ENCODE measurements at places on chromosomes 3 and 15.

DNA sequence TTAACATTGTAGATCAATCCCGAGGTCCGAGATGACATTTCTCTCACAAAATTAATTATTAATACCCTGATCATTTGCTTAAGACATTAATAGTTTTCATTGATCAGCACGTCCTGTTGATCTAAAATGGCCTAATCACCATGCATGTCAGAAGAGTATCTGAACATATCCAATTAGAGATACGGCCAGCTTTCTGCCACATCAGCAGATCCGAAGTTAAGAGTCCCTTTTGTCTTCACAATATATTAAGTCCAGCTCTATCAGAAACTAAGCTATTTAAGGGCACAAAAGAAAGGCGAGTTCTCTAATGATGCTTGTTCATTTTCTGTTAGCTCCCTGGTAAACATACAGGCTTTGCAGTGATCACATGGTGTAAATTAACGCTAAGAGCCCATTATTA lies 470.3 kb downstream of the CNTN4 start:
- DNase-seq = no peak

DNA sequence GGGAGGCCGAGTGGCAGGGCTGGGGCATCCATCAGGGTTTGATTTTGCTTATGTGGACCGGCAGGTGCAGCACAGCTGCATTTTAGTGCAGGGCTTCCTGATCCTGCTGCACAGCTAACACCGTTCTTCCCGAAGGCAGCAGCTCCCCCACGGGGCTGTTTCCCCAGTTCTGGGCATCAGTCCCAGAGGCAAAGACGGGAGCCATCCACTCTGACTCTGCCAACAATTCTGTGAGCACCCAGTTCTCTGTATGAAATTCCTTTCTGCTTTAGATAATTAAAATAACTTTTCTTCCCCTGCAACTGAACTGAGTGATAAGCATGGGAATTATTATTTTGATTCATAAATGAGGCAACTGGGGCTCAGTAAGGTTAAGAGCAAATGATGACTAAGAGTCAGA lies 262.9 kb upstream of the ATP10A start:
- DNase-seq = no peak

- DNase-seq = no peak
Observed at GRCh38 chr3:62319570-62320243, 53.6 kb downstream of the FEZF2 start.

DNA sequence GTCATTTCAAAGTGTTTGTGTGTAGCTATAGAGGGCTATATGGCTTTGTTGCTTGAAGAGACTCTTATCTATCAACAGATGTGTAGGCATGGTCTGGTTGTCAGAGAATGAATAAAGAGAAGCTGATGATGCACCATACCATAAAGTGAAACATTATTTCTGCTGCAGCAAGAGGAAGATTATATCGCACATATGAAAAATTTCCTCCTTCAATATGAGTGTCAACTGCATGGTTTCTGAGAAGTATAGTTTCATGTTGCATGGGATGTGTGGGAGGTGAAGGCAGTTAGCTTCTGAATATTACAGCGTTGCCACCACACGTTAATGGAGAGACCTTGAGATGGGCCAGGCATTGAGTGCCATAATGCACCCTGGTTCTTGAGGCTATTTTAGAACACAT lies 217.9 kb downstream of the SATB1 start:
- no peak for DNase-seq

DNA sequence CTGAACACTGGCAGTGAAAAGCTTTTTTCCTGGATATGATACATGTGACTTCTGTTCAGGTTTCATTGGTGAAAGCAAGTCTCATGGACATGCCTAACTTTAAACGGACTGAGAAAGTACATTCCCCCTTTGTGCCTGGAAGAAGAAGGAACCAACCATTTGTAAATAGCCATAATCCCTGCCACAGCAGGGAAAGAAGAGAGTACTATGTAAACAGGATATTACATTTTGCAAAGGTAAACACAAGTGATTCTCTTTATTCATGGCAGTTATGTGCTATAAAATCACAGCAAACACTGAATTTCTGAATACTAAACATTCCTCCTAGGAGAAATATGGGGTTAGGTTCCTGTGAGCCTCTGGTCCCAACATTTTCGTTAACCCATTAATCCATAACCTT lies 46.8 kb downstream of the PRICKLE2 start:
- no peak for DNase-seq

GRCh38 chr3:82093641-82094040 lies 332.2 kb upstream of the GBE1 start:
- no peak for DNase-seq

- DNase-seq = no peak
Observed at GRCh38 chr15:62391641-62392262, 226.7 kb upstream of the C2CD4B start.

DNA sequence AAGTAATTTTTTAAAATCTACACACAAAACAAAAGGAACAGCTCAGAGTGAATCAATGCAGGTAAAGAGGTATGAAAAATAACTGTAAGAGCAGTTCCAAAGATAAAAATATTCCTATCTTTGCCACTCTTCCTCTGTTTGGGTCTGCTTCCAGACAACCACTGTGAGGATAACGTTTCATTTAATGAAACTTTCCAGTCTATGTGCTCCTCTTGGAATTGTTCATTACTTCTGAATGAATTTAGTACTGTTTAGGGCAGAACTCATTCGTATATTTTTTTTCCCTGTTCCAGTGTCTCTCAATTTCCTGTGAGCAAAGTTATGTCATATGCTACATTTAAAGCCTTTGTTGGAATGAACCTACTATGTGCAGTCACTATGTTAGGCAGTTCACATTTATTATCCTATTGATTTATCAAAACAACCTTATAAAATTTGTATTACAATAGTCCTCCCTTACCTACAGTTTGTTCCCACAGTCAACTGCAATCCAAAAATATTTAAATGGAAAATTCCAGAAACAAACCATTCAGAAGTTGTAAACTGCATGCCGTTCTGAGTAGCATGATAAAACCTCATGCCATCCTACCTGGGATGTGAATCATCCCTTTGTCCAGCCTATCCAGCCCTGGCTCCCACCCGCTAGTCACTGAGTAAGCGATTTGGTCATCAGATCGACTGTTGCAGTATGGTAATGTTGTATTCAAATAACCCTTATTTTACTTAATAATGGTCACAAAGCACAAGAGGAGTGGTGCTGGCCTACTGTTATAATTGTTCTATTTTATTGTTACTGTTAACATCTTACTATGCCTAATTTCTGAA lies 98.1 kb downstream of the TMCC1 start:
- peak; percentile 63 for DNase-seq

GRCh38 chr3:31613177-31613576 lies 80.5 kb downstream of the STT3B start:
- DNase-seq = no peak

- no peak for DNase-seq
Observed at GRCh38 chr3:62882676-62883200, 7.5 kb upstream of the CADPS start.

DNA sequence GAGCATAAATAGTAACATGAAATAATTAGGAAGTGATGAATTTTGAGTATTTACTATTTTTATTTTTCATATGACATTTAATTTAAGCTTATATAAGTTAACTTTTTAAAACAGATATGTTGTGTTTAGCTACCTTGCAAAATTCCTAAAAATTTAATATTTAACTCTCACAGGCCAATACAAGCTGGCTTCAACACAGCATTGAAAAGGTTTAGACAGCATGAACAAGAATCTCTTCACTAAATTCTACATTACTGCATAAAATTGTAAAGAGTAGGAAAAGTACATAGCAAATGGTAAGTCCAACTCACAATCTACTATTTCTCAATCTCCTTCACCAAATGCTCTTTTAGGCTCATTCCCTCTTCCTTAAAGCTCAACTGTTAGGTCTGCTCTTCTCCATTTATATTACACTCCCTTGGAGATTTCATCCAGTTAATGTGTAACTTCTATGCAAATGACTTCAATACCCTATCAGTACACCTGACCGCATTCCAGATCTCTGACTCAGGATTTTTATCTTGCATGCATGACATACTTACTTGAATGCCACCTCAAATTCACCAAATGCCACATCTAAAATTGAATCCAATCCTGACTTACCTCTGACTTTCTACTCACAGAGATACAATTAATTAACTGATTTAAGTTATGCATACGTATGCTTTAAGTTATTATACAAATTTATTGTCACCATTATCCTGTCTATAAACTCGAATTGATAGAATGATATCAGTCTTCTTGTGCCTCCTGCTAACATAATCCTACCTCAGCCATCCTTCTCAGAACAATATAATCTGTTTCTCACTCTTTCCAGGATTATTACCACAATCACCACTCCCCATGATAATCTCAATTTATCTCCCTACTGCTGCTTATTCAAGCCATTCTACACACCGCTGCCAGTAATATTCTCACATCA lies 127.0 kb downstream of the STAG1 start:
- peak; percentile 71 for DNase-seq

DNA sequence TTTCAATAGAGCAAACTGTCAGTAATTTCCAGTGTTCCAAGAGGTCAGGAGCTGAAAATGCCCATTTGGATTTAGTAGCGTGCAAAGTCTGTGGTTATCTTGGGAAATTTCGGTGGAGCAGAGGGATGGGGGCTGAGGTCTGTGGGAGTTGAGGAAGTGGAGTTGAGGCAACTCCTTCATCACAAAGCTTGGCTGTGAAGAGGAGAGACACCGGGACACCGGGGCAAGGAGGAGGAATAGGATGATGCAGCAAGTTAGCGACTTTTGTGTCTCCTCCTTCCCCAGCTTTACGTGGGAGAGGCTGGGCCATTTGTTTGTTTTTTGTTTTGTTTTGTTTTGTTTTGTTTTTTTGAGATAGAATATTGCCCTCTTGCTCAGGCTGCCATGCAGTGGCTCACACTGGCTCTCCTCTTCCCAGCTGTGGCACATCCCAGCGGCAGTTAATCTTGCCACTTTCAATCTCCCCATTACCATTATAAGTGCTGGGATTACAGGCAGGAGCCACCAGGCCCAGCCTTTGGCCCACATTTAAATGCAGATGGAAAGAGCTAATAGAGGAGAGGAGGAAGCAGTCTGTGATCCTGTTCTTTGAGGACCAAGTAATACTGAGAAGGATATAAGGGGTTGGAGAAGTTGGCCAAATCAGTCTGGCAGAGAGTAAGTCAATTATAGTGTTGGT lies 47.1 kb downstream of the CRTC3 start:
- no peak for DNase-seq

DNA sequence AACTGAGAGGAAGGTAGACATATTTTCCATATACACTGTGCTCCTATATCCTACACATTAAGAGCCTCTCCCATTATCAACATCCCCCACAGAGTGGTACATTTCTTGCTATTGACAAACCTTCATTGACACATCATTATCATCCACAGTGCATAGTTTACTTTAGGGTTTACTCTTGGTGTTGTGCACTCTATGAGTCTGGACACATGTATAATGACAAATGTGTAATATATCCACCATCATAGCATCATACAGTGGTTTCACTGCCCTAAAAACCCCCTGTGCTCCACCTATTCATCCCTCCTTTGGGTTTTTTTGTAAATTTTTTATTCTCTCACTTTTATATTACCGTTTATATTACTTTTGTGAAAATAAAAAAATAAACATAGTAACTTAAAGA lies 22.2 kb upstream of the CLDN18 start:
- no peak for DNase-seq

GRCh38 chr3:115330430-115330829 lies 183.3 kb upstream of the ZBTB20 start:
- no peak for DNase-seq

- DNase-seq = no peak
Observed at GRCh38 chr3:107045791-107046190, 331.4 kb upstream of the CCDC54 start.

GRCh38 chr3:134709561-134710312 lies 58.9 kb upstream of the KY start:
- no peak for DNase-seq

DNA sequence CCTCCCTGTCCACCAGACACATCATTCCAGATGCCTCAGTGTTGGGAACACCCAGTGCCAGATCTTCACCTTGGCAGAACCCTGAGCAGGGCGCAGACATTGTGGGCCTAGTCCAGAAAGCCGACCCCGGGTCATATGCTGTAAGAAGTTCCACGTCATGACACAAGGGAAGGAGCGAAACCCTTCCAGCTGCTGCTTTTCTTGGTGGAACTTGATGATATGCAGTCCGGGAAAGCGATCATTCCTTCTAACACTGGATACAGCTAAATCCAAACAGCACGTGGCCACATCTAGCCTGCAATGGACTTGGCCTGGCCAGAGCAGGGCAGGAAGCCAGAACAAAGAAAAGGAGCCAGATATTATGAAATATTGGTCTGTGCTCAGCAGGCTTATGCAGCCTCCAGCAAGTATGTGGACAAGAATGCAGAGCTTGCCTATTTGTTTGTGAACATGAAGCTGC lies 22.0 kb downstream of the GASK1A start:
- DNase-seq = no peak

DNA sequence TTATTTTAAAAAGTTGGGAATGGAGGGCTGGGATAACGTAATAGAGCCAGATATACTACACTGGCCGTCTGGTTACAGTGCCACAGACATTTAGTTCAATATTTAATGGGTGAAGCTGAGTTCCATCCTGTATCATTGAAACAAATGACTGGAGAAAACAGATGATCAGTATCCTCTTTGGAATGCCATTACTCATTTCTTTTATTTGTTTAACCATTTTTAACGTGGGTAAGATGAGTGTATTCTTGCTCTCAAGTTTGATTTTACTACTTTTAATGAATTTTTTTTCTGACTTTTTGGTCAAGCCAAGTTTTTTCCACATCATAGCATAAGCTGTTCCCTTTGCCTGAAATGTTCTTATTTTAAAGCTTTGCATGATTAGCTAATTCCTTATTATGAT lies 53.9 kb upstream of the GRM7 start:
- DNase-seq = no peak

DNA sequence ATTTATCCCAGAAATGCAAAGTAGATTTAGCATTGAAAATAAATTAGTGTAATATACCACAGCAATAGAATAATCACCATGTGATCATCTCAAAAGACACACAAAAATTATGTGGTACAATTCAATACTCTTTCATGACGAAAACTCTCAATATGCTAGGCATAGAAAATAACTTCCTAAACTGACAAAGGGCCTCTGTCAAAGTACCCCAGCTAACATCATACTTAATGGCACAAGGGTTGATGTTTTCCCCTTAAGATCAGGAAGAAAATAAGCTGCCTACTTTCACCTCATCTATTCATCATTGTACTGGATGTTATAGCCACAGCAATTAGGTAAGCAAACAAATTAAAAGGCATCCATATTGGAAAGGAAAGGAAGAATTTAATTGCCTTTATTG lies 22.7 kb upstream of the NIPA2 start:
- no peak for DNase-seq

DNA sequence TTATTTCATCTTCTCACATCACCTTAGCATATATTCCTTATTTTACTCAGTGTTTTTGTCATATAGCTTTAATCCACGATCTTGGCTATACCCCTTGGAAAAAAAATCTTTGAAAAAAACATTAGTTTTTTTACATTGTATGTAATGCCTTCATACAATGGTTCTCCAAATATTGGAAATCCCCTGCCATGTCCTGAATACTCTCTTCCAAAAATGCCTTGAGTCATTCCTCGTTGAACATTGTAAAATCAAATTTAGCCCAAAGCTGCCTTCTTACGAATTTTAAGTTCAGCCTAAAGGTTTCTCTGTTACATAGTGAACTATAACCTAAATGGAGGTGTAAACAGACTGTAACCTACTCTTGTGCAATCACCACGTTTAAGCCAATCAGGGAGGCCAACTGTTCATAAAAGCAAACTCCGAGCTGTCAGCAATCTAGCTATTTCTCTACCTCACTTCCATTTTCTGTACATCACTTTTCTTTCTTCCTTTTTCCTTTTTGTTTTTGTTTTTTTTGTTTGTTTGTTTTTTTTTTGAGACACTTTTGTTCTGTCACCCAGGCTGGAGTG lies 140.1 kb downstream of the ANXA2 start:
- DNase-seq = no peak

- DNase-seq = peak; percentile 53
Observed at GRCh38 chr3:39189959-39190269, 2.5 kb downstream of the XIRP1 start.
